Stomach (tissue), 19 donors: ENCODE measurements at places on chromosomes 1 and 21. TPM values are rescaled to one million over a fixed set of nuclear protein-coding genes. Genes with fewer than 3 reads are reported as not detected.

Gene KRTAP12-3
- not detected for total RNA-seq

DNA sequence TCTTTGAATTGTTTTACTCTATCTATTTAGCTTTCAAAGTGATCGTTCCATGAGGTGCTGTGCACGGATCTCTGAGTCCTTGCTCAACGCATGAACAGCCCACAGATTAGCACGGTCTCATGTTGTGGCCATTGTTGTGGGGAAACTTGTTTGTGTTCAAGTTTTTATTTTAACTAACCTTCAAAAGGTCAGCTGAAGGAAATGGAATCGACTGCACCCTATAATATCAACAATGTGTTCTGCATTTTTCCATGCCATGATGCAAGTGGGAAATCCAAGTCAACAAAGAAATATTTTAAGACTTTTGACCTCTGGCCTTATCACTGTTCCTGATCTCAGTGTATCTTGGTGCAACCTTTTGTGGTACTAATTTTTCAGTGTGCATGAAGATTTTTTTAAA lies 6.1 kb downstream of the SH2D1B start:
- DNase-seq, result no peak

Gene RHD
- 0.18 TPM for total RNA-seq

DNA sequence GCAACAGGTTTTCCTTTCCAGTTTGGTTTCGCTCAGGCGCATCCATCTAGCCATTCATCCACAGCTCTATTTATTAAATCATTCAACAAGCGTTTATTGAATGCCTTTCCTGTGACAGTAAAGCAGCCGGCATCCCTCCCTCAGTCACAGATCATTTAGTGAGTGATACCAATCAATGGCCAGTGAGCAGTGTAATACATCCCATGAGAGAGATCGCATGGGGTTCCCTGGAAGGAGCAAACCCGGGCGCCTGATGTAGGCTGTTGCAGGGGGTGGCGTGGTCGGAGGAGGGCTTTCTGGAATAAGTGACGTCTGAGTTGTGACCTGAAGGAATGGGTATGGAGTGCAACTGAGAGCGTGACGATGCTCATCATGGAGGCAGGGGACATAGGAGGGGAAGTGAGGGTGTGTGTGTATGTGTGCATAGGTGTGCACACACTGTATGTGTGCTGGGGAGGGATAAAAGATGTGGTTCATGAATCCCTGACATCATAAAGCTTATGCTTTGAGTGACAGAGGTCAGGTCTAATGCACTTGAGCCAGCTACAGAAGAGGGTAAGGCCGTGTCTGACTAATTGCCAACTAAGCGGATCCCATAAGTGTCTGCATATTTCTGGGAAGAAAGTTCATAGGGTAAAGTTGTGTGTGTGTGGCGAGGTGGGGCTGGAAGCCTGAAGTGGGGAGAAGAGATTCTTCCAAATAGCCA lies 6.6 kb downstream of the FCMR start:
- no peak for DNase-seq

Gene MROH9
- not detected for total RNA-seq

DNA sequence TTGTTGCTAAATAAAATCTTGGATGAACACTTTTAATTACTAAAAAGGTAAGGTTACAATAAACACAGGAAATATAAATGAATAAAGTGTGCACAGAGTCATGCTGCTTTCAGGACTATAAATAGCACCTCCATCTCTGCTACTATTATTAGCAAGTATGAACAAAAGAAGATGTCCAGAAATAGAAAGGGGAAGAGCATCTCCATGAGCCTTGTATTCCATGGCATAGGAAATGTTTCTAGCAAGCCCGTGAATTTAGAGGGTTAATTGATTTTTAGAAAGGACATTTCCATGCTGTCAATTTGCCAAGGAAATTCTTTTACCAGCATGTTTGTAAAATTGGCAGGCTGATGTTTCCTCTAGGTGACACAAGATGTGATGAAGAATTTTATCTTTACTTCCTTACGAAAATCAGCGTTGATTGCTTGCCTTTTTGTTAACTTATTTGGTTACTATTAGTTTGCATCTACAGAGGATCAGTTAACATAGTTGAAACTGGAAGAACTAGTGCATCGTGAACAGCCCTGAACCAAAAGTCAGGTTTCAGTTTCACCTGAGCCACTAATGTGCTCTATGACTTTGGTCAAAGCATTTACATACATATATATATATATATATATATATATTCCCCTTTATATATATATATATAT lies 45.3 kb downstream of the NR5A2 start:
- no peak for DNase-seq

- DNase-seq, result no peak
These were observed 31.1 kb downstream of the OTUD7B start for GRCh38 chr1:149979245-149979971.

- DNase-seq, result peak; percentile 51
These were observed 1.5 kb downstream of the GCLM start for GRCh38 chr1:93907718-93908117.

DNA sequence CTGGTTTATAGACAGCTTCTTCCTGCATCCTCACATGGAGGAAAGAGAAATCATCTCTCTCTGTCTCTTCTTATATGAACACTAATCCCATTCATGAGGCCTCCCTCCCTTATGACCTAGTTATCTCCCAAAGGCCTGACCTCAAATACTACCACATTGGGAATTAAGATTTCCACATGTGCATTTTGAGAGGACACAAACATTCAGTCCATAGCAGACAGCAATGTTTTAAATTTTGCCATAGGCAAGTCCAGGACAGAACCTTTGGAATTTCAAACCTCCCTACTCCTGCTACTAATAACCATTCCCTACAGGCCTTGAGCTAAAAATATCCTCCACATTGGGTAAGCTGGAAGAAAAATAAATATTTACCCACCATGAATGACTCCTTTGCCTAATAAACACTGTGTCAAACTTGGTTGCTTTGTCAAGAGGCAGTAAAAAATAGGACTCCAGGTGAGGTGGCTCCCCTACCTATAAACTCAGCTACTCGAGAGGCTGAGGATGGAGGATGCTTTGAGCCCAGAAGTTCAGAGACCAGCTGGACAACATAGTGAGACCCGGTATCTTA lies 113.7 kb downstream of the ZNF281 start:
- DNase-seq, result peak; percentile 38

GRCh38 chr1:37732111-37732780 lies 32.7 kb downstream of the EPHA10 start:
- DNase-seq, result peak; percentile 28

Gene CYP4X1
- total RNA-seq, result 10.6 TPM

Gene TNFRSF4
- not detected for total RNA-seq

DNA sequence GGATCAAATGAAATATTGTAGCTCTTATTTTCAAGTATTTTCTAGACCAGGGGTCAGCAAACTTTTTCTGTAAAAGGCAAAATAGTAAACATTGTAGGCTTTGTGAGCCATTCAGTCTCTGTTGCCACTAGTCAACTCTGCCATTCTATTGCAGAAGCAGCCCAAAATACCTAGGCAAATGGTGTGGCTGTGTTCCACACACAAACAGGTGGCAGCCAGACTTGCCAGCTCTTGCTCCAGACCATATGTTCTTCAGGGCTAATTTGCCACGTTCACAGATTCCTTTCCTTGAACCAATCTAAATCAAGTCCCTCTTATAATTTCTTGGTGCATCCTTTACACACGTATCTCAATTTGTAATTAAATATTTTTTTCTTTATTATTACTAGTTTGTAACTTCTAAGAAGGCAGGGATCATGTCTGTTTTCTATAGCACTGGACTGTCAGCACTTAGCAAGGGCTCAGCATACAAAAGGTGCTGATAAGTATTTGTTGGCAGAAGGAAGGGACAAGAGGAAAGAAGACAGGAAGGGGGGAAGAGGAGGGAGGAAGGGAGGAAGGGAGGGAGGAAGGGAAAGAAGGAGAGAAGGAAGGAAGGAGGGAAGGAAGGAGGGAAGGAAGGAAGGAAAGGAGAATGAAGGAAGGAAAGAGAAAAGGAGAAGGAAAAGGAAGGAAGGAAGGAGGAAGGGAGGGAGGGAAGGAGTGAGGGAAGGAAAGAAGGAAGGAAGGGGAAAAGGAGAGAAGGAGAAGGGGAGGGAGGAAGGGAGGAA lies 106.5 kb upstream of the EDEM3 start:
- peak; percentile 59 for DNase-seq

Gene SLAMF9
- not detected for total RNA-seq

DNA sequence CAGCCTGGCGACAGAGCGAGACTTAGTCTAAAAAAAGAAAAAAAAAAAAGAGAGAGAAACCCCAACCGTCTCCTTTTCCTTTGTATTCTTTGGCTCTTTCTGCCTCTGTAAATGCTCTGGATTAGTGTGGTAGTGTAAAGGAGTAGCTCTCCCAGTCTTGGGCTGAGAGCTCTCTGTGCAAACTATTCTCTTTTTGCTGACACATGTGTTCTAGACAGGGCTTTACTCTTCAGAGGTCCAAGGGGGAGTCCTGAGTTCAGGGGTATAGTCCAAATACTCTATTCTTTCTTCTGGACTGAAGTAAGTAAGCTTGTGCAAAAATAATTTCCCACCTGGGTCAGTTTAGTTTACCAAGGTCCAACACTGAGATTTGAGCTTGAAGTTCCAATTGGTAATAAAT lies 183.8 kb upstream of the KCNK2 start:
- no peak for DNase-seq

DNA sequence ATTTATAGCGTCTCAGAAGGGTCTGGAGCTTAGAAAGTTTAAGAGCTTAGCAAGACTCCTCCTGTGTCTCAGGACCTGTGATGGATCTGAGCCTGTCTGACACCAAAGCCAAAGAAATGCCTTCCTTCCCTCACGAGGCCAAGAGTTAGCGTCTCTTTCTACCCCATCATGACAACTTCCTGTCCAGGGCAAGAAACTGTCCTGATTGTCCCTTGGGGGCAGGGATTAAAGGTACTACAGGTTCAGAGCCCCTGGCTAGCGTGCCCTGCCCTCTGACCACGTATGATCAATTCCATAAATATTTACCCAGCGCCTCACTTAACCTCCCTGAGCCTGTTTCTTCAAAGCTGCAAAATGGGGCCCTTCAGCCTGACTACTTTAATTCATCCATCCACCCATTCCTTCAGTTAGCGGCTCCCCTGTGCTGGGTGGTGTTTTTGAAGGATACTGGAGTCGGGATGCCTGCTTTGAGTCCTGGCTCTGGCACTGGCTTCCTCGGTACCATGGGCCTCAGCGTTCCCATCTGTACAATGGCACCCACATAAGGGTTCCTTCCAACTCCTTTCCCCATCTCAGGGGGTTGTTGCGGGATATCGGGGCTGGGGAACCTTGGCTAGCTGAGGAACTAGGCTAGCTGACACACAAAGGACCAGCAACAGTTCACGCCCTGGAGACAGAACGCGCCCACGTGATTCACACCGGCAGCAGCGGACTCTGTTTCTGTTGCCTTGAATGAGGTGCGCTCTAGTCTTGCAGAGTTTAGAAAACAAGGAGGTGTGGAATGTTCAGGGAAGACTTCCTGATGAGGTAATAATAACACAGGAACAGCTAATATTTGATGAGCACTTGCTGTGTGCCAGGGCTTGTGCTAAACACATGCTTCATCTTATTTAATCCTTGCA lies 23.0 kb upstream of the EPHA2 start:
- DNase-seq, result peak; percentile 78

- DNase-seq, result peak; percentile 95
These were observed 8.0 kb upstream of the COL6A1 start for GRCh38 chr21:45973475-45974072.

DNA sequence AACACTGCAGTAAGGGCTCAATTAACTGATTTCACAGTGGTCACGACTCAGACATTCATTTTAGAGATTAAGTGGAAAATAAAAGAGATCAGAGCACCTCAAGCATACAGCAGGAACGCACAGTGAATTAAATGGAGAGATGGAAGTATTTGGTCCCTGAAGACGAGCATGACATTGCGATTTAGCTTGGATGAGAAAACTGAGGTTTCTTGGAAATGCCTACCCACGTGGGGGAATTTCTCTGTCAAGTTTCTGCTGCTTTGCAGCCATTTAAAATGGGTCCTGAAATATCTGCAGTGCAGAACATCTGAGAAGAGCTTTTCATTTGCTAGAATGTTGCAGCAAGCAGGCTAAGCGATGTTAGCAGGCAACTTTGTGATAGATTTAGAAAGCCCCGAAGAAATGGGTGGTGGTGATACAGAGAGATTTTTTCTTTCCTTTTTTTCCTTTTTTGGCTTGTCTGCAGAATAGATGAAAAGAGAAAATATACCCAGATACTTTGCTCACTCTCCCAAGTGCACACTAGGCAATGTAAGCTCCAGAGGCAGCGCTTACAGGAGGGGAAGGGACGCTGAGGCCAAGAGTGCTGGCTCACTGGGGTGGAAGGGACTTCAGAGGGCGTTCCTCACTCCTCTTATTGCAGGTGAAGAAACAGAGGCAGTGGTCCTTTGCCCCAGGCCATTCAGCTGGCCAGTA lies 258.0 kb downstream of the KCNJ6 start:
- no peak for DNase-seq

Gene LCE2B
- not detected for total RNA-seq

Gene A3GALT2
- not detected for total RNA-seq

DNA sequence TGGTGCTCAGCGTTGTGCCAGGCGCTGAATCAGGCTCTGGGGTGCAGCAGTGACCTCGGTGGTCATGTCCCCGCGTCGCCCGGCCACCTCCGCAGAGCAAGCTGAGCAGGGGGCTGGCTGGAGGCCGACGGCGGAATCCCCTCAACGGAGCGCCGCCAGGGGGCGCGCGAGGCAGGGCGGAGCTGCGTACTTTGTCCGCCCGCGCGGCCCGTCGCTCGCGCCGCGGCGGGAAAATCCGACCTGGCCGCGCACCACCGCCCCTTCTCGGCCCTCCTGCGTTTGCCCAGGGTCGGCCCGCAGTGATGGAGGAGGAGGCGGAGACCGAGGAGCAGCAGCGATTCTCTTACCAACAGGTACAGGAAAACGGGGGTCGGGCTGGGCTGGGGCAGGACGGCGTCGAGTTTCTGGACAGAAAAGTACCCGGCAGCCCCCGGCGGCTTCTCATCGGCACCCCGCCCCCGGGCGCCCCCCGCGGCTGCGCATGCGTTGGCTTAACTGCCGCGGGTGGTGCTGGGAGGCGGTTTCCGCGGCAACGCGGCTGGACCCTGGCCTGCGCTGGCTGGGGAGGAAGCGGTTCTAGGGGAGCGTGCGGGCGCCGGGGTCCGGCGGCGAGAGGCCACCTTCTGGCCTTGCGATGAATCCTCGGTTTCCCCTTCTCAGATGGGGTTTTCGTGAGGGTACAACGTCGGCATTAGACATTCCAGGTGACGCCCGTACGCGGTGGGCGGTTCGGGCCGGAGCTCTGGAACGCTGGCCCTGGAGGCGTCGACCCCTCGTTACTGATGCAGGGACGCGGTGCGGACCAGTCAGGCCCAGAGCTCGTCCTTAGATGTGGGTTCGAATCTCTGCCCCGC lies at the start of gene CENPS:
TSS of gene CENPS (plus strand) at position 218 of the 854 bp plus-strand sequence. CDS start at position 303, 85 bp downstream.
- peak; percentile 96 for DNase-seq

GRCh38 chr1:100441146-100441545 lies 88.8 kb downstream of the CDC14A start:
- no peak for DNase-seq
